ENCODE measurements at places on chromosomes 11 and 22. TPM values are rescaled to one million over a fixed set of nuclear protein-coding genes. Genes with fewer than 3 reads are reported as not detected.

Gene ARHGAP20
- 0.17 TPM for total RNA-seq

Gene LRRN4CL
- 0.12 TPM for total RNA-seq

Gene SCT
- not detected for total RNA-seq

Gene TMPRSS13
- total RNA-seq = 3.7 TPM

Gene RRM1
- 38.0 TPM for total RNA-seq

Gene PGA5
- total RNA-seq = not detected

DNA sequence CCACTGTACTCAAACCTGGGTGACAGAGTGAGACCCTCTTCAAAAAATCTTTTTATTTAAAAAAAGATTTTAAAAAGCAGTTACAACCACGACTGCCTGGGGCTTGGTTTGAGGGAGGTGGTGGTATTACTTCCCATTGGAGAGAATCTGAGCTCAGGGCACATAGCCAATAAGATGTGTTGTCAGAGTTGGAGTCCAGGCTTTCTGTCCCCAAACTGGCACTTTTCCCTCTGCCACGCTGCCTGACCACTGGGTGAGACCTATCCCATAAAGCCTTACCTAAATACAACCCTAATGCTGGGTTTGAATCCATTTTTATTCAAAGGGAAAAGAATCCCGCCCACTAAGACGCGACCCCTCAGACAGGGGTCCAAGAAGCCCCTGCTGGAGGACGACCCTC lies 11.5 kb downstream of the CHADL start:
- no peaks in the 10 kb centered on the region for H3K27me3 ChIP-seq
- no peaks in the 10 kb centered on the region for H3K4me1 ChIP-seq
- DNase-seq = no peak
- peaks cover 32% of the 10 kb centered on the region for H3K36me3 ChIP-seq
- H3K27ac ChIP-seq = no peak overlapping the region

- no peaks in the 10 kb centered on the region for H3K27me3 ChIP-seq
- no peak overlapping the region for H3K27ac ChIP-seq
- peaks cover 15% of the 10 kb centered on the region for H3K4me1 ChIP-seq
- no peak for DNase-seq
- H3K36me3 ChIP-seq = no peaks in the 10 kb centered on the region
- H3K4me3 ChIP-seq = no peak overlapping the region
These were observed 3.6 kb upstream of the CSNK1E start for GRCh38 chr22:38320605-38321402.

- H3K27me3 ChIP-seq = no peaks in the 10 kb centered on the region
- H3K36me3 ChIP-seq = peaks cover 89% of the 10 kb centered on the region
- H3K4me3 ChIP-seq = no peak overlapping the region
These were observed 10.9 kb downstream of the FAM76B start for GRCh38 chr11:95778699-95779098.

DNA sequence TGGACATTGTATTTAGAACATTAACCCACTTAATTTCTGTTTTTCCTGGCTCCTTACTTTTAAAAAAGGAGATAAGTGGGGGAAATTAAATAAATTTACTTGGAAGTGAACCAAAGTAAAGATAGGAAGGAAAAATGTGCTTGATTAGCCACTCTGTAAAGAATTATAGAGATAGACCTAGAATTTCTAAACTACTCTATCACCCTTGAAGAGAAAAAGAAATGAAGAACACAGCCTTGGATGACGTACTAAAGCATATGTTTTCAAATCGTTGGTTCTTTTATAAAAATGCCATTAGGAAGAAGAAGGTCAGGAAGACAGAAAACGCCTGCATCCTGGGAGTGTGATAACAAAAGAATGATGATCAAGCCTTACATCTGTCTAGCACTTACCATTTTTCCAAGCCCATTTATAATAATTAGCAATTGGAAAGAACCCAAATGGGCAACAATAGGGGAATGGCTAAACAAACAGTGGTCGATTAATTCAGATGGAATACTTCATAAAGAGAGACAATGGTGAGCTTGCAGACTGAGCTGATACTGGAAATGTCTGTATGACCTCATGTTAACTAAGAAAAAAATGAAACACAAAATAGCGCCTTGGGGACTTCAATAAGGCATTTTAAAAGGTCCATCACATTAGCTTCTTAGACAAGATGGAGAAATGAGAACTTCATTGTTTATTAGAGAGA lies 81.0 kb upstream of the LRRC55 start:
- H3K27me3 ChIP-seq = no peaks in the 10 kb centered on the region
- DNase-seq = no peak
- no peak overlapping the region for H3K27ac ChIP-seq
- no peaks in the 10 kb centered on the region for H3K36me3 ChIP-seq

DNA sequence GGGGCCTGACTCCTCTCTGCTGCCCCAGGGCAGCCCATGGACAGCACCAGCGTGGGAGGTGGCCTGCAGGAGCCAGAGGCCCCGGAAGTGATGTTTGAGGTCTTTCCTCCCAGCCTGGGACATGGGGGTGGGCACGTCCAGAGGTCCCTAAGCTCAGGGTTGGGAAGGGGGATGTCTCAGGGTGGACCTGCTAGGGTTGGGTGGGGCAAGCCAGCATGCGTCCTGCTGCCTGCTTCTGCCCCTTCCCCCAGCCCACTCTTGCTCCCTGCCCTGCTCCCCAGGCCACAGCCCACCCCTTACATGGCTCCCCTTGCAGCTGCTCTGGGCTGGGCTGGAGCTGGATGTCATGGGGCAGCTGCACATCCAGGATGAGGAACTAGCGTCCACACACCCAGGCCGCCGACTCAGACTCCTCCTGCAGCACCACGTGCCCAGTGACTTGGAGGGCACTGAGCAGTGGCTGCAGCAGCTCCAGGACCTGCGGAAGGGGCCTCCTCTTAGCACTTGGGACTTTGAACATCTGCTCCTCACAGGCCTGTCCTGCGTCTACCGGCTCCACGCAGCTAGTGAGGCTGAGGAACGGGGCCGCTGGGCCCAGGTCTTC lies 1.3 kb downstream of the FAM180B start:
- H3K27ac ChIP-seq = no peak overlapping the region
